AG10803 (cell line): ENCODE measurements at places on chromosomes 16 and 17.
A peak's percentile ranks its signal among the peaks of the same experiment; 100 is the strongest.

DNA sequence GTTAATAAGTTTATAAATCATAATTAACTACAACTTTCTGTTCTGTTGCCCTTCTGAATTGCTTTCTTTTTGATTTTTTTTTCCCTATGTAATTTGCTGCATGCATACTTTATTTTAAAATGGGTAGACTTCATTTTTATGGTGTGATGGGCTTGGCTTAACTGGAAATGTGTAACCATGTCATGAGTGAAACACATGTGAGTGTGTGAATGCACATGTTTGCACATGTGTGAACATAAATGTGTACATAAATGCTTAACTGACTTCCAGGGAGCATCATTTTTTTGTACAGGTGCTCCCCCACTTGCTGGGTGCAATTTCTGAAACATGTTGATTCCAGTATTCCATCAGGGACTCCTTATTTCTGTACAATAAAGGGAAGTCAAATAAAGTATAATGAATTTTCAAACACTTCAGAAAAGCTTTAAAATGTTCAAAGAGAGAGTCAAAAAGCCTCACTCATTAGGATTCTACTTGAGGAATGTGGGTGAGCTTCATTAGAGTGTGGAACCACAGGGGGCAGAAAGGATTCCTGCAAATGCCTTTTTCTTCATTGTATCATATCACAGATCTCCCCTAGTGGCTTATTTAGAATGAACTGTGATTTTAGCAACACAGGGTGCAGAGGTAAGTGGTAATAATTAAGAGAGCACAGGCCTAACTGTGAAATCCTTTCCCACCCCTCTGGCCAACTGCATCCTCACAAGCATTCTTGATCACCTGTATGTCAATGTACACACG is 31.7 kb upstream of the CDH11 start:
- DNase-seq = no peak

- DNase-seq = no peak
Observed at GRCh38 chr16:80992676-80993293, 13.9 kb downstream of the CMC2 start.

- DNase-seq = peak; percentile 48
Observed at GRCh38 chr17:64278614-64279013, 15.6 kb upstream of the TEX2 start.

- DNase-seq = no peak
Observed at GRCh38 chr17:2048805-2049204, 6.1 kb upstream of the HIC1 start.

- peak; percentile 52 for DNase-seq
Observed at GRCh38 chr16:69240331-69240730, 53.4 kb downstream of the SNTB2 start.

DNA sequence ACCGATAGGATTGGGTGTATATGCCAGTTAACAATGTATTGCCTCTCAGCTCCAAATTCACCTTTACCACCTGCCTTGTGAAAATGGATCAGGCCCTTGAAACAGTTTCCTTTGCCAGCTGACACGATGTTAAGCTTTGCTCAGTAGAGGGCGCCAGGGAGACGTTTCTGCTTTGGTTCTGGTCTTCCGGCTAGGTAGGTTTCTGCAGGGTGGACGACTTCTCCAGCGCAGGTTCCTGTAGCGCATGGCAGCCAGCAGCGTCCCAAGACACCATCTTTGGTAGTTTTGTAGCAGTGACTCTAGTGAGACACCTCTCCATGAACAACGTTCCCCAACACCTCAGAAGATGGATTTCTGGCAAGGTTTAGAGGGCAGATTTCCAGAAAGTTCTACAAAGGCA is 24.0 kb downstream of the SYCE1L start:
- DNase-seq = no peak

DNA sequence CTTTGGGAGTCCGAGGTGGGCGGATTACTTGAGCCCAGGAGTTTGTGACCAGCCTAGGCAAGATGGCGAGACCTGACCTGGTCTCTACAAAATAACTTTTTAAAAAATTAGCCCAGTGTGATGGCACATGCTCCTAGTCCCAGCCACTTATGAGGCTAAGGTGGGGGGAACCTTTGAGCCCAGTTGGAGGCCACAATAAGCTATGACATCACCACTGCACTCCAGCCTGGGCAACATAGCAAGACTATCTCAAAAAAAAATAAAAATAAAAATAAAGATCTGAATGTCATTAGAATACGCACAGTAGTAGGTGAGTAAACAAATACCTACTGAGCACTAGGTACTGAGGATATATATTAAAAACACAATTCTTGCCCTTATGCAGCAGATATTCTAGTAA is 3.1 kb downstream of the SIAH1 start:
- no peak for DNase-seq
